ENCODE measurements at places on chromosomes 1 and 21. TPM values are rescaled to one million over a fixed set of nuclear protein-coding genes. Genes with fewer than 3 reads are reported as not detected.

Gene CLIC6
- 0.16 TPM for total RNA-seq

Gene EXO1
- 1.9 TPM for total RNA-seq

Gene OR2M3
- not detected for total RNA-seq

Gene GNG4
- not detected for total RNA-seq

Gene LACTBL1
- not detected for total RNA-seq

Gene CHI3L1
- total RNA-seq: 1.1 TPM

Gene LPAR3
- total RNA-seq: 21.6 TPM

Gene AMPD1
- not detected for total RNA-seq

Gene EFNA3
- 1.1 TPM for total RNA-seq

Gene IGSF5
- 0.09 TPM for total RNA-seq

Gene LCE2B
- not detected for total RNA-seq

Gene MORN1
- 9.9 TPM for total RNA-seq

Gene NR5A2
- total RNA-seq: under 0.01 TPM

Gene SRM
- total RNA-seq: 10.7 TPM

Gene PADI2
- 0.09 TPM for total RNA-seq

Gene HAO2
- total RNA-seq: not detected

Gene LRRC7
- total RNA-seq: under 0.01 TPM

Gene NGF
- 3.4 TPM for total RNA-seq

Gene LRRC53
- total RNA-seq: not detected

Gene LYPLA2
- total RNA-seq: 26.5 TPM

Gene FOXE3
- total RNA-seq: not detected

Gene GPR161
- total RNA-seq: 31.5 TPM

Gene PUSL1
- 9.6 TPM for total RNA-seq

Gene BARHL2
- not detected for total RNA-seq

Gene GJA8
- not detected for total RNA-seq

Gene SPRR2F
- not detected for total RNA-seq

Gene CFAP74
- not detected for total RNA-seq

Gene OLFM3
- total RNA-seq: not detected

Gene CD53
- total RNA-seq: not detected

Gene RIPPLY3
- not detected for total RNA-seq

Gene GBP5
- total RNA-seq: 0.16 TPM

Gene ETNK2
- total RNA-seq: 5.2 TPM

Gene AADACL3
- total RNA-seq: not detected
